T-cell (primary cell): ENCODE measurements at places on chromosomes 12 and 14. TPM values are rescaled to one million over a fixed set of nuclear protein-coding genes. Genes with fewer than 3 reads are reported as not detected.

DNA sequence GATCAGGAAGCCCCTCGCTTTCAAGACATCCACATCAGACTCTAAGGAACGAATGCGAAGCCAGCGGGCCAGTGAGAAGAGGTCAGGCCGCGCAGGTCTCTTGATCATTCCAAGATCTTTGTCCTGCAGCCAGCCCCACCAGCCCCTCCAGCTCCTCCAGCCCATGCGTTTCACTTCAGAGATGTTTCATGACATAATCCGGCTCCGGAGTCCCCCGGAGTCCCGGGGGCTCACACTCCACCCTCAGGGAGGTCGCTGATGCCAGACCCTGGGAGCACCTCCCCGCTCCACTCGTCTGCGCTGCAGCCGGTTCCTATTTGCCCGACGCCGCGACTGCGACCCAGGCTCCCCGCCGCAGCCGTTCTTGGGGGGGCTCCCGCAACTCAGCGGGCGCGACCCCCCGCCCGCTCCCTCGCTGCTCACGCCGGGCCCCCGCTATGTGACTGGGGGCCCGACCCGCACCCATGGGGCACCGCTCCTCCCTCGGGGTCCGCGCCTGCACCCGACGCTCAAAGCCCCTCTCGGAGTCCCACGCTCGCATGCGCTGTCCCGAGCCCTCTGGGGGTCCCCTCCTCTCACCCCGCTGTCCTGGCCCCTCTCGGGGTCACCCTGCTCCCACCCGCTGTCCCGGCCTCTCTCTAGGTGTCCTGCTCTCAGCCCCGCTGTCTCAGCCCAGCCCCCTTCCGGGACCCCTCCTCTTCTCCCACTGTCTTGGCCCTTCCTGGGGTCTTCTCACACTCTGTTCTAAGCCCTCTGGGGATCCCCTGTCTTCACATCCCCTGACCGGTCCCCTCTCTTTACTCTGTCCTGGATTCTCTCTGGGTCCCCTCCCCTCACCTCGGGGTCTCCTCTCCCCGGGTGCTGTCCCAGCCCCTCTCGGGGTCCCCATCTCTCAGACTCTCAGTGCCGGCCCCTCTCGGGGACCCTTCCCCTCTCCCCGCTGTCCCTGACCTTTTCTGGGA is 1.1 kb downstream of the TAOK3 start:
- no peak for DNase-seq

The SELPLG gene
- total RNA-seq, result 102 TPM

GRCh38 chr14:79037593-79037992 is 867.4 kb downstream of the NRXN3 start:
- no peak for DNase-seq

GRCh38 chr14:59320361-59320760 is 131.9 kb downstream of the DAAM1 start:
- no peak for DNase-seq

DNA sequence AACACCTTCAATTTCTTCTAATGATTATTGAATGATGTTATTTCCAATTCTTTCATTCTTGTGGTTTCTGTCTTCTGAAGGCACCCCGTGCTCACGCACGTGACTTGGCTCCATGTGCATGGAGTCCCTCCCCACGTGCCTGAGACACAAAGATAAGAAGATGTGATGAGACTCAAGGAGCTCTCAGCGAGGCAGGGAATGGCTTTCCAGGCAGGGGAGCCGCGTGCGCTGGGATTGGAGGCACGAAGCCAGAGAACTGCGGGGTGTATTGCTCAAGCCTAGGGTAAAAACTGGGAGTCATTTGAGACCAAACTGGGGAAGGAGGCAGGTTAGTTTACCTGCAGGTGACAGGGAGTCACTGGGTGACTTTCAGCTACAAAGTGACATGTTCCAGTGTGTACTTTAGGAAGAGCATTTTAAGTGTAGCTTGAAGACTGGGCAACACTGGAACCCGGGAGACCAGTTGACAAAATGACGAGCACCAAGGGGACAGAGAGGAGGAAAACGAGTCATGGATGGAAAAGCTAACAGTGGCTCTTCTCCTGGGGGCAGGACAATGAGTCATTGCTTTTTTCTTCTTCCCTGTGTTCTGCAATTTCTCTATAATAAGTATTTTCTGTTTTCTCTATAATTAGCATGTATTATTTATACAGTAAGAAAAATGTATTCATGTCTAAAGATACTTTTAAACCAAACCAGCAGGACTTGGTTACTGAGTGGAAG is 311.7 kb upstream of the FKBP4 start:
- no peak for DNase-seq

GRCh38 chr12:74849801-74850200 is 312.2 kb downstream of the ATXN7L3B start:
- no peak for DNase-seq

The DENR gene
- 46.3 TPM for total RNA-seq

- no peak for DNase-seq
These were observed 82.5 kb upstream of the HOXC13 start for GRCh38 chr12:53856132-53856531.

DNA sequence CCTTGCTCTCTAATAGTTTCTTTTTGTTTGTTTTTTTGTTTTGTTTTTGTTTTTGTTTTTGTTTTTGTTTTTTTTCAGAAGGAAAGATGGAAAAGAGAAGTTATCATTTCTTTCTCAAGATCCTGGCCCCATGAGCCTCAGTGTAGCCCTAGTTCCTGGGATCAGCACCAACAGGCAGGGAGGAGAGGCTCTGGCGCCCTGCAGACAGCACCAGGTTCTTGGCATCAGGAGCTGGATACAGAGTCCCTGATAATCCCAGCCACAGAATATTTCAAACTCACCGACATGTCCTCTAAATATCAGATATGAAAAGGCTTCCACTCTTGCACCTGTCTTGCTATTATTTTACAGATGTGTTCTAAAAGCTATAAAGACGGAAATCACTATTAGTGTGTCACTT is 52.7 kb downstream of the FOXN3 start:
- DNase-seq, result no peak

GRCh38 chr14:94393474-94393873 is 5.1 kb upstream of the SERPINA1 start:
- DNase-seq, result no peak

DNA sequence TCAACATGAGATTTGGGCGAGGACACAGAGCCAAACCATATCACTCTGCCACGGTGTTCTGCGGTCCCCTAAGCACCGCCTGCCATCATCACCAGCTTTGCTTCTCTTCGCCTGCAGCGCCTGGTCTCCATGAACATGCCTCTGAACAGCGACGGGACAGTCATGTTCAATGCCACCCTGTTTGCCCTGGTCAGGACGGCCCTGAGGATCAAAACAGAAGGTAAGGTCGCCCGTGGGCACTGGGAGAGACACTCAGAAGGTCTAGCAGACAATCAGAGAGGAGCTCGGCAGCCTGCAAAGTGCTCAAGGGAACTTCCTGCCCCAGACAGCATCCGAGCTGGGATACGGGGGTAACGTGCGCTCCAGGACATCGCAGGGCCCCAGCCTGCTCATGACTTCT is 126.0 kb upstream of the FKBP4 start:
- DNase-seq, result no peak

DNA sequence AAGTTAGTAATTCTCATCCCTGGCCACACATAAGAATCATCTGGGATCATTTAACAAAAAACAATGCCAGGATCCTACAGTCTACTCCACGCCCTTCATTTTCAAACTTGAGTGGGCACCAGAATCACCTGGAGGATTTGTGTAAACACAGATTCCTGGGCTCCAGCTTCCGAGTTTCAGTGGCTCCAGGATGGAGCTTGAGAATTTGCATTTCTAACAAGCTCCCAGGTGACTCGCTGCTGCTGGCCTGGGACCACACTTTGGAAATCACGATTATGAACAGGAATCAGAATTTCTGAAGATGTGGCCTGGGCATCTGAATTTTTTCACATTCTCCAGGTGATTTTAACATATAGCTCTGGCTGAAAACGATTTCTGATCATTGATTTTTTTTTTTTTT is 234.8 kb downstream of the CACNA1C start:
- DNase-seq, result no peak

DNA sequence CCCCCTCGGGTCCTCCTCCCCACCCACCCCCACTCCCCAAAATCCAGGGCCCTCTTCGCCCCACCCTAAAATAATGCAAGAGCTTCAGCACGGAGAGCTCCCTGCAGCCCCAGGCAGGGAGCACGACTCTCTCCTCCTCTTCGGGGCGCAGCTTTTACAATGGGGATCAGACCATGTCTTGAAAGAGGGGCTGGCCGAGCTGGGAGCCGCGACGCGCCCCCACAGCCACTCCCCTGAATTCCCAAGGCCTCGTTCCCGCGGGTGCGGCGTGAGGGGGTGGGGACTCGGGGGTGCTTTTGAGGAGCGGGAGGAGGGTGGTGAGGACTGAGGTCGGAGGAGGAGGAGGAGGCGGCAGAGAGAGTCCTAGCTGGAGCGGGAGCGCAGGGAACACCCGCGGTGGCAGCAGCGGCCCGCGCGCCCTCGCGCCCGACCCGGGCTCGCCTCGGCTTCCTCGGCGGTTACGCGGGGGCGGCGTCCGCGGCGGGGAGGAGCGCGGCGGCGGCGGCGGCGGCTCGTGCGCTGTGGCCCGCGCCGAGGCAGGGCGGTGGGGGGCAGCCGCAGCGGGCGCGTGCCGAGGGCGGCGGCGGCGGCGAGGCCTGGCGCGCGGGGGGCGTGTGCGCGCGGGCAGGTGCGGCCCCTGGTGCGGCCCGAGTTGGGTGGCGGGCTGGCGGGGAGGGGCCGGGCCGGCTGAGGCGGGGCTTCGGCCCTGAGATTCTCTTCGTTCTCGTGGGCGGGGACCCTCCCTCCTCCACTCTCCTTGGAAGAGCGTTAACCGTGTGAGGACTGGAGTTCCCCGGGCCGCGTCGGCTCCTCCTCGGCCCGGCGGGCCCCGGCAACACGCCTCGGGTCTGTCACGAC is at the start of gene ANKS1B:
Gene ANKS1B (minus strand): TSS at position 666 of the 858 bp plus-strand sequence. CDS start 699 bp downstream, outside the sequence.
- no peak for DNase-seq

GRCh38 chr14:81172353-81172752 is 48.4 kb downstream of the GTF2A1 start:
- DNase-seq, result no peak

DNA sequence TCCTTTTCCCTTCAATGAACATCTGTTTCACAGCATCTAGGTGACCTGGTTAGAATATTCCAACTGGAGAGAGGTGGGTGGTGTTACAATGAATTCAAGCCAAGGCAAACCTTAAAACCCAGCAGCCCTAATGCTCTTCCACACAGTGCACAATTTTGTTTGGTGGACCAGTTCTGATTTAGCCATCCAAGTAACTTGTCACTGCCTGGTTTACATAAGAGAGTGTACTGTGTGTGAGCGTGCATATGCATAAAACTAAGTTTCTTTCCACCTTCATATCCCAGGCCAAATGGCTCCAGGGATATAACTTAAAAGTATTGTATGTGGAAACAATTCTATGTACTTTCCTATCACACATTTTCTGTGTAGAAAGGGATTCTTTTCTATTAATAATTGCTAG is 200.4 kb upstream of the FAR2 start:
- no peak for DNase-seq

GRCh38 chr12:31729705-31730104 is 884 bp upstream of the AMN1 start:
- no peak for DNase-seq

DNA sequence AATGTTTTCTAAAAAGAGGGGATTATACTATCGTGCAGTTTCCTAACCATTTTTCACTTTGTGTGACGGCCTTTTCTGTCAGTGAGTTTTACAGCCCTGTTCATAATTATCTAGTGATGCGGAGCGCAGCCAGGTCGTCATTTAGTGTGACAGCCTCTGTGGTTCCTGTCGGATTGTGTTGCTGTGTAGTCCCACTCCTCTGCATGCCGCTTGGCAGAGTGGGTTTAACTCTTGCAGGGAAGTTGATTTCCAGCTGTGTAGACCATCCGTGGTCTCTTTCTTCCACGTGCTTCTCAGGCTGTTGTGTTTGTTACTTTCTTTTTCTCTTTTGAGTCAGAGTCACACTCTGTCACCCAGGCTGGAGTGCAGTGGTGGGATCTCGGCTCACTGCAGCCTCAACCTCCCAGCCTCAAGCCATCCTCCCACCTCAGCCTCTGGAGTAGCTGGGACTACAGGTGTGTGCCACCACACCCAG is 8.6 kb downstream of the RAN start:
- no peak for DNase-seq

- no peak for DNase-seq
These were observed 42.9 kb downstream of the HRK start for GRCh38 chr12:116838365-116838764.

- no peak for DNase-seq
These were observed 153.9 kb downstream of the PRKCH start for GRCh38 chr14:61475316-61475715.

The CRACR2A gene
- 40.6 TPM for total RNA-seq
